GM23338 (cell line): ENCODE measurements at places on chromosomes 2 and 18. TPM values are rescaled to one million over a fixed set of nuclear protein-coding genes. Genes with fewer than 3 reads are reported as not detected.

DNA sequence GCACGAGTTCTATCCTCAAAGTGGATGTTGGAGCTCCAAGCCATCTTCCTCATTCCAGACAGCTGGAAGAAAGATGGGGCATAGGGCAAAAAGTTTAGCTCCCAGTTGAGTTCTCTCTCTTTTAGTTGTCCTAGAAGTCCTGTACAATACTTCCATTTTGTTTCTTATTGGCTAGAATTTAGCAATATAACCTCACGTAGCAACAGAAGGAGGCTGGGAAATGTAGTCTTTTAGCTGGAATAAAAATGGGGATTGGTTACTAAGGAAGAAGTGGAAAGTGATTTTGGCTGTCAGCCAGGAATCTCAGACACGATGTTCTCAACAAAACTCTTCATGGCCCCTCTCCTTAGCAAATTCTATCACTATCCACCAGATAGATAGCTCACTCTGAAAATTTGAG lies 79.9 kb downstream of the PLCL1 start:
- no peak for DNase-seq

DNA sequence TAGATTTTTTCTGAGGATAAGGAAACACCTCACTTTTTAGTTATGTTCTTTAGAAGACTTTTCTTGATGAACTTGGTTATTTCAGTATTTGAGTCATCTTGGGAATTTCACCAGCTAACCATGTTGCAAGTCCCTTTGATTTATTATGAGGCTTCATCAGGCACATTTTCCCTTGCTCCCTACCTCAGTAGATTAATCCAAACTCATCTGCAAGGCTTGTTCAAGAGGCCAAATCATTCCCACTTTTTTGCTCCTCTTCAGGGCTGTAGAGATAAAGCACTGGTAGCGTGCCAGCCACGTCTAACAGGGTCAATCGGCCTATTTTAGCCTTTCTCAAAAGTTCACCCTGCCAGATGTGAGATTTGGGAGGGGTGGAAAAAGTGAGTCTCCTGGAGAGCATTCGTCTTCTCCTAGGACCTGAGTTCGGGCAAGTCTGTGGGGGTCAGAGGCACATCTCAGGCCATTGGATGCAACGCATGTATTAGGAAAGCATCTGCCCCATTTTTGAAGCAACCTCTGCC lies 120.3 kb downstream of the RDH14 start:
- no peak for DNase-seq

DNA sequence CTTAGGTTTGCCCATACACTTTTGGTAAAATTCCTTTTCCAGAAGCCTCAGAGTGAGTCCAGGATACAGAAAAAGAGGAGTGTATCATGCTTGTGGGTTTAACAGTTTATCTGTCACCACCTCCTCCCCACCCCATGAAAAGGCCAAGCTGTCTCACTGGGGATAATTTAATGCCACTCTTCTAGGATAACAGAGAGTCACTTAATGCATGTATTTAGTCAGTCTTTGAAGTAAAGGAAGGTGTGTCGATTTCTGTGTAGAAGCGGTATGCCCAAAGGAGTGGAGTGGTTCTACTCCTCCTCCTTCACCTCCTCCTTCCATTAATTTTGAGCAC lies 116.4 kb downstream of the QPCT start:
- DNase-seq: no peak

GRCh38 chr2:167423731-167424130 lies 535.5 kb downstream of the XIRP2 start:
- DNase-seq: no peak

DNA sequence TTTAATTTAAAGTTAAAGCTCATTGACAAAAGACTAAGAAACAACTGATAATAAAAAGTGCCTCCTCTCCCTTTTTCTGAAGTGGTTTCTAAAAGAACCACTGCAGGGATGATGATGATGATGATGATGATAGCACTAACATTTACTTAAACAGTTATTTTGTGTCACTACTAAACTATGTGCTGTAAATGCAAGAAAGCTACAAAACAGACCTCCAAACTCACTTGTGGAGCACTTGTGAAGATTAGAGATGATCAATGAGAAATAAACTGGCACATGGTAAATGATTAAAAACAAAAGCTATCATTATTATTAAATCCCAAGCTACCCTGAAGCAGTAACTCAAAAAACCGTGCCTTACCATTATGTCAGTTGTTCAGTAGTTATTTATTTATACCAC lies 88.7 kb downstream of the SLC8A1 start:
- DNase-seq: no peak

- DNase-seq: no peak
Observed at GRCh38 chr2:15325296-15325695, 235.8 kb downstream of the NBAS start.

DNA sequence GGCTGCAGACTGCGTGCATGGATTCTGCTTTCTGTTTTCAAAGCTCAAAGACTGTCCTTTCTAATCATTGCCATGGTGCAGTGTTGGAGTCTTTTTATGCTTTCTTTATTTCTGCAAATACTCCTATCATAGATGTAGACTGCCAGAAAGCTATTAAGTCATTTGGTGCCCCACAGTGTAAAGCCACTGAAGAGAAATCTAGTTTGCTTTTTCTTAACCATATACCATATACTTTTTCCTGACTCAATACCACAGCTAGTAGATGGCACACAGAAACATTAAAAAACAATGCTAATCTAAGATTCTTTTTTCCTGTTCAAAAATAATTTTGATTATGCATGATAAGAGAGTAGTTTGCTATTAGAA lies 109.9 kb upstream of the RAB27B start:
- no peak for DNase-seq

DNA sequence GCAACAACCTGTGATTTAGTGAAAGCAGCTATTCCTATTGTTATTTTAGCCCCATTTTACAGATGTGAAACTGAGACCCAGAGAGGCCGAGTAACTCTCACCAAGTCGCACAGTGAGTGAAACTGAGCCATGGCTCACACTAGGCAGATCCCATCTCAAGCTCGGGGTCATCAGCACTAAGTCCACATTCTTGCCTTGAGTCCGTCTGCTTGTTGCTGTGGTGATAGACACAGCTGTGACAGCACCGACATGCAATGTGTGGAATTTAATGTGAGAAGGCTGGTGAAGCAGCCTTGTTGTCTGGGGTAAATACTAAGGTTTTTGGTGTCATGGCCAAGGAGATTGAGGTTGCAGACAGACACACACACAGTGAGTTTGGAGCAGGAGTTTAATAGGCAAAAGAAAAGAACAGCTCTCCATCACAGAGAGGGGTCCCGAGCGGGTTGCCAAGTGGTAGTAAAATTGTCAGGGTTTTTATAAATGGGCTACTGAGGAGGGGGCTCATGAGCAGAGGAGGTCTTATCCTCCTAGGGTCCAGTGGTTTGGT lies 40.2 kb upstream of the GMCL1 start:
- peak; percentile 67 for DNase-seq

- DNase-seq: no peak
Observed at GRCh38 chr2:64931246-64932115, 57.7 kb upstream of the SLC1A4 start.

DNA sequence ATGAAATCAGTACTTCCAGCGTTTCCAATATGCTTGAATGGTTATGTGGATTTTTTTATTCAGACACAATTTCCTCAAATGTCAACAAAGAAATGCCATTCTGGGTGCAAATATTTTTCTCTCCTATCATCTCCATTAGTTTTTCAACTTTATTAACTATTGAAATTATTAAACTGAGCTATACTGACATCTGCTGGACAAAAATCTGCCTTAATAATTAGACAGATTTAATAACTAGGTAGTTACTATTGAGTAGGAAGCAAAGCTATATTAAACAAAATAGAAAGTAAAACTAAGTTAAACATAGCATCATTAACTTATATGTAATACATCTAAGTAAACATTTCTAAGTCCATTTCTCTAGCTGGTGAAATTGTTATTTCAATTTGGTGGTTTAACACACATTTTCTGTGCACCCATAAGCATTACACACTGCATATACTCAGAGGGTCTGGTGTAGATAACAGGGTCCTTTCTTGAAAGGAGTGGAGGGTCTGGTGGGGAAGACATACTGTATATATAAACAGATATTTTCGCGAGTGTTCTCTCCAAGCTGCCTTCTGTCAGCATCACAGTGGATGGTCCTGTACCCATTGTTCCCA lies 77.0 kb downstream of the LANCL1 start:
- DNase-seq: no peak

GRCh38 chr2:185738679-185739472 lies at the start of gene FSIP2:
TSS of gene FSIP2 (plus strand) at chr2:185738804. CDS start at chr2:185738895, 91 bp downstream.
- peak; percentile 94 for DNase-seq

DNA sequence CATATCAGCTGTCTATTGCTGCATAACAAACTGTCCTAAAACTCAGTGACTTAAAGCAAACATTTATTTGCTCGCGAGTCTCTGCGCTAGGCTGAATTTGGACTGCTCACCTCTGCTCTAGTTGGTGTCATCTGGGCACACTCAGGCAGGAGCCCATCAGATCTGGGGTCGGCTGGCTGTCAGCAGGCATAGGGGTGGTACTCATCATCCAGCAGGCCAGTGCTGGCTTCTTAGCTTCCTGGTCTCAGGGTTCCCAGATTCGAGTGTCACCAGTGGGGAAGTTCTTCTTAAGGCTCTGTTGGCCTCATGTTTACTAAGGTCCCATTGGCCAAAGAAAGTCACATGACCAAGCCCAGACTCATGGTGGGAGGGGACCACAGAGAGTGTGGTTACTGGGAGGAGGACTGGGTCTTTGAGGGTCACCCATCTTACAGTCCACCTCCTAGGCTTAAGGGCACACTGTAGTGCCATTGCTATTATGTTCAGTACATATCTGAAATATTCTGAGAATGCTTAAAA lies 71.6 kb upstream of the ATG16L1 start:
- no peak for DNase-seq

GRCh38 chr18:26367425-26367824 lies 141.2 kb downstream of the TAF4B start:
- no peak for DNase-seq

GRCh38 chr2:215366440-215367032 lies 54.7 kb downstream of the ATIC start:
- DNase-seq: no peak

DNA sequence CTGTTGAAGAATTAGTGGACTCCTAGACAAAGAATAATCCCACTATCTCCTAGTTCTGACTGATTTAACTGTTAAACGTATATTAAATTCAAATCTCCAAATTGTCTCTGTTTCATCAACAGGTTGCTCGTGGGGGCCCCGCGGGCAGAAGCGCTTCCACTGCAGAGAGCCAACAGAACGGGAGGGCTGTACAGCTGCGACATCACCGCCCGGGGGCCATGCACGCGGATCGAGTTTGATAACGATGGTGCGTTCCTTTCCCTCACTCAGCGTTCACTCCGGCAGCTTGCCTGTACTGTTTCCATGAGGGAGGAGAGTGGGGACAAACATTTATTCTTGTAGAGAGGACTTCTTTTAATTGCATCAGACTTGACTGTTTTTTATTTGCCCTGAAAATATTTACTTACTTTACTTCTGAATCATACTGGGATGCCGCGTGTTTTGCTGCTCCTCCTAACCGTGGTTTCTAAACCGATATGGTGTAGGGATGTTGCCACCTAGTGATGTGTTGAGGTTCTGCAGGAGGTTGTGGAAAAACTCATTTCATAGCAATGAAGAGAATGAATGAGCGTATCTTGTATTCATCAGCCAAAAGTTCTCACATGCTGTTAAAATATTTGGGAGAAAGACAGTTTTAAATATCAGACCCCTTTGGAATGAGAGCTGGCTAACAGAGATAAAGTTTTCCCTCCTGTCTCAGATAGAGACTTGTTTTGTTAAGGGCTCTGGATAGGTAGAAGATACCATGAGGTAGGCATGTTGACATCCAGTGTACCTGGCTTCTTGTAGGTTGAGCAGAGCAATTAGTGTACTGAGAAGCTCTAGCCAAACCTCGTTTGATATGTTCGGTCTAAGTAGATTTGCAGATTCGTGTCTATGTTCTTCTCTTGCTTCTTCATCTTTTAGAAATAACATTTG lies 38.3 kb downstream of the ITGA6 start:
- peak; percentile 84 for DNase-seq

LPIN1 gene
- total RNA-seq: 7.1 and 9.5 TPM in 2 replicates

NT5DC4 gene
- not detected in 2 replicates for total RNA-seq

OR6B2 gene
- total RNA-seq: not detected in 2 replicates

QPCT gene
- total RNA-seq: 13.2 and 16.5 TPM in 2 replicates

ATP6V1C2 gene
- 0.14 and 0.35 TPM in 2 replicates for total RNA-seq

CCDC74B gene
- total RNA-seq: 22.1 and 34.5 TPM in 2 replicates

DSG3 gene
- total RNA-seq: 0.24 TPM in 1 of 2 replicates, not detected in the other

TRIM43 gene
- total RNA-seq: 0.23 and 0.59 TPM in 2 replicates

KIAA2012 gene
- total RNA-seq: 0.03 TPM in 1 of 2 replicates, not detected in the other

GAL3ST2 gene
- 0.24 and 1.5 TPM in 2 replicates for total RNA-seq
